Lung (tissue), 17 donors: ENCODE measurements at places on chromosomes 11 and 22. TPM values are rescaled to one million over a fixed set of nuclear protein-coding genes. Genes with fewer than 3 reads are reported as not detected.

- H3K36me3 ChIP-seq = no peaks in the 10 kb centered on the region
- no peak for DNase-seq
- H3K27ac ChIP-seq = no peak overlapping the region
- H3K27me3 ChIP-seq = no peaks in the 10 kb centered on the region
These were observed 14.2 kb downstream of the GAS2 start for GRCh38 chr11:22680628-22681027.

PHF21B gene
- total RNA-seq = 0.43 TPM

TMEM25 gene
- total RNA-seq = 20.1 TPM

DNA sequence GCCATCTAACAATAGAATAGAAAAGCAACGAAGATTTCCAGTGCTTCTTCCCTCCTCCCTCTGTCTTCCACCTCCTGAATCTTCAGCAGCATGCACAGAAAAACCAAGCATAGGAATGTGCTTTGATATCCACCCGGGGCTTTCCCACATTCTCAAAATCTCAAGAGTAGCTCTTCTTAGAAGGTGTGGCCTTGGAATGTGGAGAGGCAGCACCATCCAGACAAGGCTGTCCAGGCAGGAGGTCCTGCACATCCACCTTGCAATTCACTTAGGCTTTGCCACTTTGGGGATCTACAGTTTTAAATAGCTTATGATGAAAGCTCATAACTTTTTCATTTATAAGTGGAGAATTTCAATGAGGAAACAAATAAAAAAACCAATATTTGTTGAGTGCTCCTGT is 72.9 kb downstream of the KIRREL3 start:
- H3K36me3 ChIP-seq = no peaks in the 10 kb centered on the region
- no peaks in the 10 kb centered on the region for H3K4me1 ChIP-seq
- H3K27me3 ChIP-seq = no peaks in the 10 kb centered on the region

CCDC116 gene
- 0.74 TPM for total RNA-seq

ELF5 gene
- total RNA-seq = 10.6 TPM

DNA sequence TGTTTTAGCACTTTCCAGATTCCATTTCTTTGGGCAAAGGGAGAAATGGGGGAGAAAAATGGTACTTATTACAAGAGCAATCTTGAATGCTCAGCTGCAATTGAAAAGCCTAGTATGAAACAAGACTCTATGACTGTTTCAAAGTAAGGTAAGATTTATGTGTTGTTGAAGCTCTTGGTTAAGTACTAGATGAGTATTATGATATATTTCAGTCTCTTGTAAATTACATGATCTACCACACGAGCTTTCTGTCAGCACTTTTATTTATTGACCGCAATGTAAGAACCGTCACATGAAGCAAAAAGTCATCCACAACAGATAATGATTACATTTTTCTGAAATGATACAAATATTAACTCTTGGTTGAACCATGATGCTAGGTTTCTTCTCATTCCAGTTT is 906.7 kb upstream of the CHORDC1 start:
- H3K27ac ChIP-seq = no peak overlapping the region
- no peaks in the 10 kb centered on the region for H3K36me3 ChIP-seq
- no peak overlapping the region for H3K4me3 ChIP-seq
- no peak for DNase-seq

MAJIN gene
- not detected for total RNA-seq

- no peaks in the 10 kb centered on the region for H3K27me3 ChIP-seq
- H3K4me1 ChIP-seq = no peaks in the 10 kb centered on the region
- DNase-seq = no peak
- no peak overlapping the region for H3K27ac ChIP-seq
- H3K36me3 ChIP-seq = no peaks in the 10 kb centered on the region
- no peak overlapping the region for H3K4me3 ChIP-seq
These were observed 58.4 kb upstream of the RCN1 start for GRCh38 chr11:32032478-32032877.

TIRAP gene
- 12.5 TPM for total RNA-seq

KRTAP5-9 gene
- total RNA-seq = 0.37 TPM

DNA sequence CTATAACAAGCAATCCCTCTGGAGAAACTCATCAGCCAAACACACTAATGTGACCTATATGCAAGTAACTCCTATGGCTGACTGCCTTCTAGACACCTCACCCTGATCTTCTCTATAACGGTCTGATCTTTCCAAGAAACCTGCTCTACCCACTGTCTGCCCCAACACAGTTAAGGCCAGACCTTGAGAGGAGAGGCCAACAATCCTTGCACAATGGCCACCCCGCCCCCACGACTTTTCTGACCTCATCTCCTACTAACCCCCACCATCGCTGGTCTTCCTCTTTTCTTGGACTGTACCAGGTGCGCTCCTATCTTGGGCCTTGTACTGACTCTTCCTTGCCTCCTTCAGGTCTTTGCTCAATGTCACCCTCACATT is 12.5 kb downstream of the HIRA start:
- no peaks in the 10 kb centered on the region for H3K36me3 ChIP-seq
- peaks cover 4% of the 10 kb centered on the region for H3K4me1 ChIP-seq
- no peak for DNase-seq
- no peaks in the 10 kb centered on the region for H3K27me3 ChIP-seq
- no peak overlapping the region for H3K27ac ChIP-seq
- no peak overlapping the region for H3K4me3 ChIP-seq

PACSIN3 gene
- total RNA-seq = 34.7 TPM

CCDC157 gene
- total RNA-seq = 11.9 TPM

MMP11 gene
- total RNA-seq = 2.2 TPM

MRGPRE gene
- total RNA-seq = not detected

DNA sequence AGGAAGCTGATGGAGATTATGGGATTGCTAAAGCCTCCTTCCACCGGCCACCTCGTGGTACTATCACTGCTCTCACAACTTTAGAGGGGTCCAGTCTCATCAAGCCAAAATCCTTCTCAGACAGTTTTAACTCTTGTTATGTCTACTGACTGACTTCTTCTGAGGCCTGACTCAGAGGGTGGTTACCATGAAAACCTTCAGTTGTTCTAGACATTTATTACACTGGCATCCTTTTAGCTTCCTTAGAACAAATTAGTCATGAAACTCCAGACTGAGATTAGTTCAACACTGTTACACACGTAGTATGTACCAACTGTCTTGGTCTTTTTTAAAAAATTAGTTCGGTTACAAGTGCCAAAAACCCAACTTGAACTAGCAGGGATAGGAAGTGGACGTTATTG is 7.5 kb downstream of the DIXDC1 start:
- H3K36me3 ChIP-seq = no peaks in the 10 kb centered on the region
- DNase-seq = no peak
- peak overlapping the region; percentile 26 for H3K27ac ChIP-seq
- no peaks in the 10 kb centered on the region for H3K27me3 ChIP-seq

GRCh38 chr11:116507016-116507415 is 265.8 kb downstream of the BUD13 start:
- H3K4me1 ChIP-seq = peaks cover 17% of the 10 kb centered on the region
- no peak overlapping the region for H3K27ac ChIP-seq
- no peaks in the 10 kb centered on the region for H3K36me3 ChIP-seq
- no peaks in the 10 kb centered on the region for H3K27me3 ChIP-seq
- no peak for DNase-seq
- H3K4me3 ChIP-seq = no peak overlapping the region

CSF2RB gene
- total RNA-seq = 26.8 TPM

GRCh38 chr11:95877291-95877690 is 46.6 kb downstream of the MTMR2 start:
- peaks cover 13% of the 10 kb centered on the region for H3K36me3 ChIP-seq
- no peak for DNase-seq
- H3K4me1 ChIP-seq = no peaks in the 10 kb centered on the region
- no peak overlapping the region for H3K4me3 ChIP-seq
- H3K27ac ChIP-seq = no peak overlapping the region

GRCh38 chr11:46912526-46913150 is 5.7 kb downstream of the LRP4 start:
- H3K36me3 ChIP-seq = peaks cover 2% of the 10 kb centered on the region
- H3K27me3 ChIP-seq = no peaks in the 10 kb centered on the region
- H3K27ac ChIP-seq = no peak overlapping the region
- peak; percentile 45 for DNase-seq
- no peak overlapping the region for H3K4me3 ChIP-seq

- no peak for DNase-seq
- H3K36me3 ChIP-seq = no peaks in the 10 kb centered on the region
- H3K4me1 ChIP-seq = peaks cover 13% of the 10 kb centered on the region
- peaks cover 22% of the 10 kb centered on the region for H3K27me3 ChIP-seq
- no peak overlapping the region for H3K27ac ChIP-seq
- H3K4me3 ChIP-seq = no peak overlapping the region
These were observed 18.1 kb downstream of the DUSP8 start for GRCh38 chr11:1553808-1554594.

CHST1 gene
- total RNA-seq = 1.8 TPM

MS4A4E gene
- total RNA-seq = 3.9 TPM

ACTN3 gene
- total RNA-seq = not detected

DNA sequence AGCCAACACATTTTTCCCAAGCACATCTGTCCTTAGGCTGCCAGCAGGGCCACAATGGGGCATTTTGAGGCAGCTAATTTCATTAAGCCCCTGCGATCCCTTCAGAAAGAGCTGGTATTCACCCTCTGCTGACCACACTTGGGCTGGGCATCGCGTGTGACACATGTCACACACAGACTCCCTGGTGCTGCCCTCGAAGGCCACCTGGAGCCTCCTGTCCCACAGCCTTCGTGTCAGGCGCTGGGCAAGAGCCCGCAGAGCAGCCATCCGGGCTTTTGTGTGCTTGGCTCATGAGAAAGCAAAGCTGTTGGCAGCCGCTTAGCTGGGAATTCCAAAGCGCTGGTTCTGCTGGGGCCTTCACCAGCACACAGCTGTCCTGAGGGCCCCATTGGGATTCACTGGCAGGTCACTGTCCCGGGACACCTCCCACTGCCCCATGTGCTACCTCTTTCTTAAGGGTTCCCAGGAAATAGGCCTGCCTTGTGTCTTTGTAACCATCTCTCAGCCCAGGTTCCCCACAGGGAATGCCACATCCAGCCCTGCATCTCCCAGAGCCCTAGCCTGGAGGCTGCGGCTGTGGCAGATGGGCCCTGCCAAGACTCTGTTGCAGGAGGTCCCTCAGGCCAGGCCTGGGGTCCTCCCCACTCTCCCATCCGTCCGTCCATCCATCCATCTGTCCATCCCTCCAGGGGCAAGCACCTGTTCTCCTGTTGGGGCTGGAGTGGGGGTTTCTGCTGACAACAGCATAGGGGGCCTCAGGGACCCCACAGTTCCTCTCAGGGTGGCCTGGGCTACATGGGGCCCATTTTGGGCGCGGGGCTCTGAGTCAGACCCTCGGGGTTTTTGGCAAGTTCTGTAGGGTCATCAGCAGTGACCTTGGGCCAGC is 4.9 kb downstream of the CLDN5 start:
- no peak overlapping the region for H3K27ac ChIP-seq
- no peak for DNase-seq
- no peaks in the 10 kb centered on the region for H3K27me3 ChIP-seq
- no peaks in the 10 kb centered on the region for H3K4me1 ChIP-seq

DNA sequence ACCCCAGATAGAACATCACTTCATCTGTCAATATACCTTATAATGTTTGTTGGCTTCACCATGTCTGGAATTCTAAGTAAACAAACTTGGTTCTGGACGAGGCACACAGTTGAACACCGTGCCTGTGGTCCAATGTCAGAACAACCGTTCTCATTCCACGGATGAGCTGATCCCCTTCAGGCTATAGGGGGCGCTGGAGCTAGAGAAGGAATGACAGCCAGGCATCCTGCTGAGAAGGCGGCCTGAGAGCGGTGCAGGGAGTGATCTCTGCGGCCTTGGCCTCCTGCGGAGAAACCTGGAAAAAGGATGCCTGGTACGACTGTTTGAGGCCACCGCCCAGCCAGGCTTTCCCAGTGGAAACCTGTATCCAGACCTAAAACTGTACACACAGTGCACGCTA is 48.7 kb downstream of the FDX1 start:
- no peaks in the 10 kb centered on the region for H3K27me3 ChIP-seq
- H3K4me1 ChIP-seq = no peaks in the 10 kb centered on the region
- no peak for DNase-seq
- no peak overlapping the region for H3K4me3 ChIP-seq
- H3K27ac ChIP-seq = no peak overlapping the region

RIBC2 gene
- 7.0 TPM for total RNA-seq

OR10D3 gene
- not detected for total RNA-seq

GRCh38 chr11:35419830-35420333 is 524 bp upstream of the SLC1A2 start:
- no peak overlapping the region for H3K27ac ChIP-seq
- peaks cover 3% of the 10 kb centered on the region for H3K4me1 ChIP-seq
- H3K4me3 ChIP-seq = peak overlapping the region; percentile 36
- DNase-seq = no peak
- H3K27me3 ChIP-seq = peaks cover 67% of the 10 kb centered on the region

DNA sequence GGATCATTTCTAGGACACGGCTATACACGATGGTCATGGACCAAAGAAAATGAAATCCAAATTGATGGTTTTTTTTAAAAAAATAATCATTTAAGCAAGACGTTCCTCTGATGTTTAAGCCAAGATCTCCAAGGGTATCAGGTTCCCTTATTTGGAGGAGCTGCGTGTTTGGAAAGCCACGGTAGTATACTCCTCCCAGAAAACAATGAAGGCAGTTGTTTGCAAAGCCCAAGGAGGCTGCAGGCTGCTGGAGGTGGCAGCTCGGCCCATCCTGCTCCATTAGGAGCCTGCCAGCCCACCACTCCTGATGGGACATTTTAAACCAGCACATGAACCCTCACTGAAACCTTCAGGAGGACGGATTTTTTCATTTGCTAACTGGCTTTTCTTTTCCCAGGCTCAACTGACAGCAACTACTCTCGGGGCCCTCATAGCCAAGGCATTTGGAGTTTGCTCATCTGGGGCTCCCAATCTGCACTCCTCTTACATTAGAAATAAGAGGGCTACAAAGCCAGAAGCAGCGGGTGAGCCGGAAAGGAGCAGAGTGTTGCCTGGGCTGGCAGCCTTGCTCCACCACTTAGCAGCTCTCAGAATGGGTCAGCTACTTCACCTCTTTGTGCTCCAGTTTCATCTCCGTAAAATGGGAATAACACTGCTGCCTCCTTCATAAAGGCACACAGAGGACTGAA is 58.4 kb downstream of the ABTB2 start:
- H3K4me1 ChIP-seq = no peaks in the 10 kb centered on the region
- no peaks in the 10 kb centered on the region for H3K27me3 ChIP-seq
- no peak for DNase-seq
- no peak overlapping the region for H3K4me3 ChIP-seq

DNA sequence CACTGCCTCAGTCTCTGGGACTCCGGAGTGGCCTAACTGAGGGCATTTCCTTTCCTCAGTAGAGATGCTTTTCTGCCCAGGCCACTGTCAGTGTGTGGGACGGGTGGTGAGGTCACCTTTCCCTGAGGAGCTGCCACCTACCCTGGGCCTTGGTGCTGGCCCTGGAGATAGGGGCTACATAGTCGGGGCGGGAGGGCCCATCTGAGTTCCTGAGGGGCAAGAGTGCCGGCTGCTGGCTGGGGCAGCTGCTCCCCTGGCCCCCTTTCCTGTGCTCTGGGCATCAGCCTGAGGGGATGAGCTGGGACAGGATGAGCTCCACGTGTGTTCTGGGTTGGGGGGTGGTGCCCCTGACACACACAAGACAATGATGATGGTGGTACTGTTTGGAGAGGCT is 5.4 kb downstream of the KCNC1 start:
- no peak overlapping the region for H3K4me3 ChIP-seq
- H3K4me1 ChIP-seq = peaks cover 3% of the 10 kb centered on the region
- peaks cover 30% of the 10 kb centered on the region for H3K27me3 ChIP-seq
- H3K36me3 ChIP-seq = no peaks in the 10 kb centered on the region

TYMP gene
- total RNA-seq = 367 TPM

- DNase-seq = peak; percentile 22
- no peaks in the 10 kb centered on the region for H3K36me3 ChIP-seq
- H3K4me1 ChIP-seq = peaks cover 13% of the 10 kb centered on the region
- no peak overlapping the region for H3K4me3 ChIP-seq
- no peak overlapping the region for H3K27ac ChIP-seq
- peaks cover 3% of the 10 kb centered on the region for H3K27me3 ChIP-seq
These were observed 80.6 kb upstream of the CLDN5 start for GRCh38 chr22:19604711-19605268.
